ENCODE measurements at places on chromosomes 12 and 14.

GRCh38 chr12:45034861-45035265 is 16.0 kb downstream of the DBX2 start:
- no peak for DNase-seq

GRCh38 chr12:46385438-46385837 is 12.9 kb upstream of the SLC38A2 start:
- DNase-seq = no peak

GRCh38 chr14:67432050-67432564 is 20.1 kb upstream of the PLEK2 start:
- no peak for DNase-seq

DNA sequence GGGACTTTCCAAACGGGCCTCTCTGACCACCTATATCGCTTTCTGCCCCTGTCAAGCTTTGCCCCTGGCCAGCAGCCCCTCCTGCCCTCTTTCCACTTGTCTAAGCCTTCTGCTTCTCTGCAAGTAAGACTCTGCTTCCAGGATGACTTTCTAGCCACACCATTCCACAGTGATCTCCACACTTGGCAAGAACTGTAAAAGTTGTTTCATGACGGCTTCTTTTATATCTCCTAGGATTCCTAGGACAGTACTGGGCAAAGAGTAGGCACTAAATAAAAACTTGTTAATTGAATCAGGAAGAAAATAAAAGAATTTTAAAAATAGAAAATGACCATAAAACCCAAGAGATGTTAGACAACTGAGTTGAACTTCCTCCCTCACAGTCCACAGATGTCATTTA is 1.8 kb upstream of the PTPN21 start:
- DNase-seq = no peak

DNA sequence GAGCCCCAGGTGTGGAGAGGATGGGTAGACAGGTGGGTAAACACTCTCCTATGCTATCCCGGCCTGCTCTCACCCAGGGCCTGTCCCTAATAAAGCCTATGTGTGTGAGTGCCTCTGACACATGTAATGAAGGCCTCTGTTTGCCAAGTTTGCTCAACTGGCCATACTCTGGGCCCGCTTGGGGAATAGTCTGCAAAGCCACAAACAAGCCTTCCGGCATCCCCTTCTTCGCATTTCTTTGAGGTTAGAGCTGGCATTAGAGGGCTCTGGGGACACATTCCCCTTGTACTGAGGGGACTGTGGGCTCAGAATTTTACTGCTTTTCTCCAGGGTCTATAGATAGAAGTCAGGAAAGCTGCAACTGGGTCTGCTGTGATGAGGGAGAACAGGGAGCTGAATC is 240.5 kb downstream of the C12orf75 start:
- DNase-seq = no peak

DNA sequence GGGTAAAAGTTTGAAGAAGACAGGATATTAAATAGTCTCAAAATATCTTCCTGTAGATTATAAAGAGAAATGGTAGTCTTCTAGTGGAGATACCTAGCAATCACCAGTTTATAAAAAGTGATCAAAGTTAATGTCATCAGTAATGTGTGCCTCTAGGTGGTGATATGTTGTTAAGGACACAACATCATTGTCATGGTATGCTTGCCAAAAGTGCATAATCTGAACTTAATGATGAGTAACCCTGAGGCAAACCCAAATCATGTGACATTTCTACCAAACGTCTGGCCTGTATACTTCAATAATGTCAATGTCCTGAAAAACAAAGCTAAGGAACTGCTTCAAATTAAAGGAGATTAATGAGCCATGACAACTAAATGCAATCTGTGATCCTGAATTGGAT is 214.7 kb downstream of the PHLDA1 start:
- no peak for DNase-seq

DNA sequence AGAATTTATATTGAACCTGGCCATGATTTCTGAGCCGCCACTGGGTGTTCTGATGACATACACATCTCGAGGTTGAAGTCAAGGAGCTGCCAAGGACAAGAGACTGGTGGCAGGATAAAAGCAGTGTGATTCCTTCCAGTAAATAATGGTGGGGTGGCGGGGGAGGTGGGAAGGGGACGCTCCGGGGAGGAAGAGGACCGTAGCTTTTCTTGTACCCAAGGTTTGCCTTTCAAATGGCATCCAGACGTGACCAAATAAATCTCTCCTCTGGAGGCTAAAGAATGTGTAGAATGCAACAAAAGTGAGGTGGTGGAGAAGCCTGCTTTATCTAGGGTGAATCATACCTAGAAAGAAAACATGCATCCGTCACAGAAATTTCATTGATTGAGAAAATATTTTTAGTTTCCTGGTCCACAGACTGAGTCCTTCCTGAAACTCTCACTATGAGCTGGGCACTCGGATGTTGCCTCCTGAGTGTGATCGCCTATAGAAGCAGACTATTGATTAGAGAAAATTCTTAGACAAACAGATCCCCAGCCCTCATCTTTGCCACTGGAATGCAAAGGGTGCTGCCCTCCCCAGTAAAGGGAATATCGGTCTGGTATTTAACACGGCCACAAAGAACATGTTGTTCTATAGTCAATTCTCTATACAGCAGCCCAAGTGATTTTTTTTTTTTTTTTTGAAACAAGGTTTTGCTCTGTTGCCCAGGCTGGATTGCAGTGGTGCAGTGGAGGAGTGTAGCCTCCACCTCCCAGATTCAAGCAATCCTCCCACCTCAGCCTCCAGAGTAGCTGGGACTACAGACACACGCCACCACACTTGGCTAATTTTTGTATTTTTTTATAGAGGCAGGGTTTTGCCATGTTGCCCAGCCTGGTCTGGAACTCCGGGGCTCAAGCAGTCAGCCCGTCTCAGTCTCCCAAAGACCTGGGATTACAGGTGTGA is 112.1 kb downstream of the DPF3 start:
- peak; percentile 17 for DNase-seq

GRCh38 chr14:50530794-50531365 is 1.5 kb downstream of the MAP4K5 start:
- no peak for DNase-seq

DNA sequence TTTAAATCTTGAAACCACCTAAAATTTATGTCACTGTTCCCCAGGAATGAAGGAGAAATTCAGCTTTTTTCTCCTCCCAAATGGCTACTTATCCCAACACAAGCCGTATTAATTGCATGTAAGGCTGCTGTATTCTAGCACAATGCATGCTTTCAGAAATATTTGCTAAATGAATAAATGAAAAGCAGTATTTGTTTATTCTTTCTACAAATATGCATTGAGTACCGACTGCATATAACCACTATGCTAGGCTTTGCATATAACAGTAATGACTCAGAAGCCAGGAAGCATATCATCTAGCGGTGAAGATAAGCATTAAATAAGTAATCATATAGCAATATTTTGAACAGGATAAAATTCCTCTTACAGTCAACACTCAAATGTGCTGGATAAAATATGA is 5.7 kb upstream of the LRR1 start:
- no peak for DNase-seq

DNA sequence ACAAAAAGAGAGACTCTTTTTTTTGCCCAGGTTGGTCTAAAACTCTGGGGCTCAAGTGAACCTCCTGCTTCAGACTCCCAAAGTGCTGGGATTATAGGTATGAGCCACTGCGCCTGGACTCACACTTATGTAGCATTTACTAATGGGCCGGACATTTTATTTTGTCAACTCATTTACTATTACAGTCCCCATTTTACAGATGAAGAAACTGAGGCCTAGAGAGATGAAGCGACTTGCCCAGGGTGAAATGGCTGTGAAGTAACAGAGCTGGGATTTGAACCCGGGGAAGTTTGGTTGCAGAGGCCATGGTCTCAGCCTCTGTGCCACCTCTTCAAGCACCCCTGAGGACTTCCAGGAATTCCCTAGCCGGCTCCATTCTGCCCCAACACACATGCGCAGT is 9.4 kb downstream of the HPD start:
- no peak for DNase-seq

DNA sequence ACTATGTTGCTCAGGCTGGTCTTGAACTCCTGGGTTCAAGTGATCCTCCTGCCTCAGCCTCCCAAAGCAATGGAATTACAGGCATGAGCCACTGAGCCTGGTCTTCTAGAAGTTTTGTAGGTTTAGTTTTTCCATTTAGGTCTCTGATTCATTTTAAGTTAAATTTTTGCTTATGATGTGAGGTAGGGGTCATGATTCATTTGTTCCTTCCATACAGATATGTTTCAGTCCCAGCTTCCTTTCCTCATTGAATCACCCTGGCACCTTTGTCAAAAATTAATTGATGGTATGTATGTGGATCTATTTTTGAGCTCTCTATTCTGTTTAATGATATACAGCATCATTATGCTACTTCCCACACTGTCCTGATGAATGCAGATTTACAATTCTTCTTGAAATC is 25.6 kb upstream of the CABP1 start:
- DNase-seq = no peak

- DNase-seq = peak; percentile 45
Observed at GRCh38 chr12:116599285-116600136, 40.3 kb downstream of the MAP1LC3B2 start.

DNA sequence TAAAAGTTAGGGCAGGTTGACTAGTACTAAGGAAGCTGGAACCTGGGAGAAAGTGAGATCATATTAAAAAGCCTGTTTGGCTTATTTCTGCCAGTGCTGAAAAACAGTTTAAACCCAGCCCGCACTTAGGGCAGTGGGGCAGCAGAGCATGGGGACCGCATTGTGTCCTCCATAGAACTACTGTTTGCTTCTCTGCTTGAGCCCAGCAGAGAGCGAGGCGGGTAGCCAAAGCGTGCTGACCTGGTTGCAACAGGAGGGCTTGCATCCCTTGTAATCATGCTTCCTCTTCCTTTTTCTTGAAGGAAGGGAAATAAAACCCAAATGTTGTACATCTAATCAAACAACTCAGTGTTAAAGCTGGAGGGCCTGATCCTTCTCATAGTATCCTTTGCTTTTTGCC is 82.5 kb upstream of the HOXC13 start:
- DNase-seq = no peak

- no peak for DNase-seq
Observed at GRCh38 chr14:51277753-51278415, 37.8 kb downstream of the TMX1 start.

DNA sequence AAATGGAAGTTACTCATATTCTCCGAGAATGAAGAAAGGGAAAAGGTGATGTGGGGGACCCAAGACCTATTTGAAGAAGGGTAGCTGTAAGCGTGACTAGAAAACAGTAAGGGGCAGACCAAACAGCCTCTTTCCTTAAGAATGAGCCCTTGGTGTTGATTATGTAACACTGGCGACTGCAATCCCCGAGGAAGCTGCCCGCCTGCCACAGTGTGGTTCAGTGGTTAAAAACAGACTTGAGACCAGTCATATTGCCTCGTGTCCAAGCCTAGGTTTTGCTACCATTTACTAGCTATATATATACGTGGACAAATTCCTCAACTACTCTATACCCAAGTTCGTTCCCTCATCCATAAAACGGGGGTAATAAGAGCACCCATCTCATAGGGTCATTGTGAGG is 49.1 kb downstream of the SSPN start:
- DNase-seq = no peak

- no peak for DNase-seq
Observed at GRCh38 chr14:71692496-71692895, 239.7 kb upstream of the RGS6 start.

DNA sequence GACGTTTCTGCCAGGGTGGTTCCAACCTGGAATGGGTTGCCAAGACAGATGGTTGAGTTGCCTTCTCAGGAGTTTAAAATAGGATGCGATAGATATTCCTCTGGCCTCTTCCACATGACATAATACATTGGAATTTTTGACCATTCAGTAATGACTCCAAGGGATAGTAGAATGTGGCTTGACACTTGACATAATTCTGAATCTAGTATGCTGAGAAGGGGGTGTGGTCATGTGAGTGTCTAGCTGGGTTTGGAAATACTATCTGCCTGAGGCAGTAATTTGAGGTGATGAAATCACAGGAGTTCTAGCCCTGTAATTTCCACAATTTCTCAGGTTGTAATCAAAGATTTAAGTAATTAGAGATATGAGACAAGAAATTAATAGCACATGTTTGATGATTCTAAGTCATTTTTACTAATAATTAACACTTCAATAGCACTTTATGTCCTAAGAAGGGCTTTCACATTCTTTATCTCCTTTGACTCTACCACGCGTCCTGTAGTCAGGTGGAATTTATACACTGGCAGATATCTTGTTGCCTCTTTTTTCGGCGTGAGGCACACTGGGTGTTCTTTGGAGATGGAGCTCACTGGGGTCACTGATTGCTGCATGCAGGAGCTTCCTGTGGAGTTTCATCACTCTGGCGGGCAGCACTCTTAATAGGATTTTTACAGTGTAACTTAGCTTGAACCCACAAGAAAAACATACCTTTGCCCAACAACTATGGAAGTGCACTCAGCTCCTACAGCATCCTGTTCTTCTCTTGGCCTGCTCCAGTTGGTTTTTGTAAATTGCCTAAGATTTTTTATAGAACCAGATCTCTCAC is 3.2 kb upstream of the AMIGO2 start:
- DNase-seq = no peak

GRCh38 chr14:21525962-21526671 is at the start of gene SALL2:
Gene SALL2 (minus strand): TSS chr14:21526346. CDS start chr14:21526127, 219 bp downstream.
- peak; percentile 28 for DNase-seq

DNA sequence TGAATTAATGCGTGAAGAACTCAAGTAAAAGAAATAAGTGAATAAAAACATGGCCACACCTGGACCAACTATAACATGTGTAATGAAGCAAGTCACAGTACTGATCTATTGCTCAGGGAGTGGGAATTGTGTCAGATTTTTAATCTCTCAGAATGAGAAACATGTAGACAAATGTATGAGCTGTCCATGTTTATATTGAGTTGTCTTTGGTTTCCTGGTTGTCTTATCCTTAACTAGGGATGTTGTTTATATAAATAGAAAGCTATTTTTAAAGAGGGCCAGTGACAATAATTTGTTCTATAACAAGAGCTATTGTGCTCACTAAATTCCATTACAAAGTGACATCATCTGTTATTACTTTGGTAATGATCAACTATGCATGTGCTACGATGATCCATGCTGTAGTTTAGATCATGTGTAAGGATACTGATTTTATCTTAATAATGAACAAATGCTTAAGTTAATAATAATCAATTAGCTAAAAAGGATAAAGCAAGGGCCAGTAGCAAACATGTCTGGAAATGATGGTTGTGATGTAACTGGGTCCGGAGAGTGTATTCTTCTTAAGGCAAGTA is 91.3 kb upstream of the RTL1 start:
- no peak for DNase-seq

DNA sequence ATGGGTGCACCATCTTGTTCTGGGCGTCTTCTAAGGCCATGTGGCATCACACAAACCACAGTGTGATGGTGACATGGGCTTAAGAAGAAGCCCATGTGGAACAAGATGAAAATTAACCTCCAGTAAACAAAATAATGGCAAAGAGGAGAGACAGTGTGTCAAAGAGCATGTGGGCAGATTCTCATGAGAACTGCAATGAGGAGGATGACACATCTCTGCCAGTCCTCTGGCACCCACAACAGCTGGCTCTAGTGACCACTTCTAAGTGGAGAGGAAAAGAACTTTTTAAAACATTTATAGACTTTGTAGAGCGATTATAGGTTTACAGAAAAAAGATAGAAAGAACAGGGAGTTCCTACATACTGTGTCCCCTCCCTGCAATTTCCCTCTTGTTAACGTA is 401.4 kb downstream of the ATP23 start:
- DNase-seq = no peak

GRCh38 chr12:67647799-67648520 is 585 bp upstream of the DYRK2 start:
- DNase-seq = peak; percentile 54

GRCh38 chr12:78473136-78473535 is 391.4 kb upstream of the SYT1 start:
- DNase-seq = peak; percentile 10

- DNase-seq = no peak
Observed at GRCh38 chr14:78666336-78667056, 496.3 kb downstream of the NRXN3 start.

GRCh38 chr14:96631030-96631429 is 128.8 kb downstream of the PAPOLA start:
- DNase-seq = no peak
